ENCODE measurements at places on chromosomes 11 and 22. TPM values are rescaled to one million over a fixed set of nuclear protein-coding genes. Genes with fewer than 3 reads are reported as not detected.

GRCh38 chr11:898540-899190 lies 11.9 kb downstream of the CHID1 start:
- no peak for DNase-seq

DNA sequence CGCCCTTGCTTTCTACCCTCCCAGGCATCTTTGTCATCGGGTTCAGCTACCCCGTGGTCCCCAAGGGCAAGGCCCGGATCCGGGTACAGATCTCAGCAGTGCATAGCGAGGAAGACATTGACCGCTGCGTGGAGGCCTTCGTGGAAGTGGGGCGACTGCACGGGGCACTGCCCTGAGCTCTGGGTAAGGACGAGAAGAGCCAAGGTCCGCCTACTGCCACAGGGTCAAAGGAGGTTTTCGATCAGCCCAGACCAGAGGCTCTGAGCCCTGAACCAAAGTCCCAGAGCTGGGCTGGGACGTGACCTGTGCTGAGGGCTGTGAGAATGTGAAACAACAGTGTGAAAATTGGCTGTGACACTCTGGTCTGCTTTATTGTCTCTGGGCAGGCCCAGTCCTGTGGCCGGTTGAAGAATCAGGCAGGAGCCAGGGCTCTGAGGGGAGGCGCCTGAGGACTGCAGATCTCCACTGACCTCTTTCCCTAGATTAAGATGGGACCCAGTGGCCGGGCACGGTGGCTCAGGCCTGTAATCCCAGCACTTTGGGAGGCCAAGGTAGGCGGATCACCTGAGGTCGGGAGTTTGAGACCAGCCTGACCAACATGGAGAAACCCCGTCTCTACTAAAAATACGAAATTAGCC lies 6.5 kb upstream of the GALR3 start:
- DNase-seq = no peak

DNA sequence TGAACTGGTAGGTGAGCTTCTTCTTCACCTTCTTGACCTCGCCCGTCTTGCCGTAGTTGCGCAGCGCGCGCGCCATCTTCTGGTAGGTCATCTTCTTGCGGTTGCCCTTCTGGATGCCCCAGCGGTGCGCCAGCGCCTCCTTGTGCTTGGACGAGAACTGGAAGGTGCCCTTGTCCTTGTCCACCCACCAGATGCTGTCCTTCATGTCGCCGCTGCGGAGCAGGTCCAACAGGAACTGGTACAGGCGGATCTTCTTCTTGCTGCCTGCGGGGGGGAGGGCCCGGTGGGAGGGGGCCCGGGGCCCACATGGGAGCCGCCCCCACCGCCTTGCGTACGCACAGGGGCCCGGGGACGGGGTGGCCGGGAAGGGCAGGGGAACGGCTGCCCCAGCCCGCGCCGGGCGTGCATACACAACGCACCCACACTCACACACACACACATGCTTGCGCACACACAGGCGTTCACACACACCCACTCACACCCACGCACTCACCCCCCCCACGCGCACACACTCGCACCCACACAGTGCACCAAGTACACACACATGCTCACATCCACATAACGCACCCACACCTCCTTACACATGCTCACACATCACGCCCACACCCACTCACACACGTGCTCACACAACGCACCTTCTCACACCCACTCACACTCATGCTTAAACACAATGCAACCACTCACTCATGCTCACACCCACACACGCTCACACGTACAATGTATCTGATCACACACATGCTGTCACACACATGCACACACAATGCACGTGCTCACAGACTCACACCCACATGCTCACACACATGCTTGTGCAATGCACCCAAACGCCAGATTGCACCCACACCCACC lies 3.0 kb upstream of the MYBPC3 start:
- DNase-seq = no peak

GRCh38 chr11:34150494-34151151 lies 45.2 kb downstream of the NAT10 start:
- no peak for DNase-seq

- no peak for DNase-seq
These were observed 224.6 kb downstream of the FAT3 start for GRCh38 chr11:92449222-92449621.

DNA sequence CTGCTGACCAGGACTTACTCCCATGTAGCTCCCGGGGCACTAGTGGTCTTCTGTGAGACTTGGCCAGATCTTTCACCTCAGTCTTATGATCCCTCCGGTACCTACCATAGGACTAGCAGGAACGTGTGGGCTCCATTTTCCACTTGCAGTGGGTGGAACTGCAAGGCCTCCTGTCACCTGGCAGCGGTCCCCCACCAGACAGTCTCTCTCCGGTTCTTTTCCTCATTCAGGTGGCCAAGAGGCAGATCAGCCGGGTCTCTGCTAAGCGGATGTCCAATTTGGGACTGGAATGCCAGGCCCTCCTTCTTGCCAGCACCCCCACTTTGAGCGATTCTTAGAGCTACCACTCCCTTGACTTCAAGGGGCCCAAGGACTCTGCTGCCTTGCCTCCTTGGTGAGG lies 158.9 kb downstream of the NAV2 start:
- no peak for DNase-seq

DNA sequence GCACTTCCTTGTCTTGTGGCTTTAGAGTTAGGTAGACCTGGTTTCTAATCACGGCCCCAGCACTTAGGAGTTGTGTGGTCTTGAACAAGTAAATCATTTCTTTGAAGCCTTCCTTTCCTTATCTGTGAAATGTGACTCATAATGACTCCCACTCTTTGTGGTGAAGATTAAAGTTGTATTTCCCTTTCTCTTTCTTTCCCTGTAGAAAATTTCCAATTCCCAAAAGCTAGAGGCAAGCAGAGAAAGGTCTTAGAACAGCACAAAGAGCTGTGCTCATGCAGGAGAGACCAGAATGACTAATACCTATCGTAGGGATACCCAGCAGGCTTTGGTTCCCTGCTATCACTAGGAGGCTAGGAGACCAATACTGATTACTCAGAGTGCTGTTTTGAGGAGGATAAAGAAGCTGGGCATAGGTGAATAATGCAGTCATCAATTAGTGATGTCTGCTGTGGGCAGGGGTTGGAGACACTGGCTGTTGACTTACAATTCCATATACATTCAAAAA lies 270.7 kb upstream of the SYN3 start:
- DNase-seq = peak; percentile 3

DNA sequence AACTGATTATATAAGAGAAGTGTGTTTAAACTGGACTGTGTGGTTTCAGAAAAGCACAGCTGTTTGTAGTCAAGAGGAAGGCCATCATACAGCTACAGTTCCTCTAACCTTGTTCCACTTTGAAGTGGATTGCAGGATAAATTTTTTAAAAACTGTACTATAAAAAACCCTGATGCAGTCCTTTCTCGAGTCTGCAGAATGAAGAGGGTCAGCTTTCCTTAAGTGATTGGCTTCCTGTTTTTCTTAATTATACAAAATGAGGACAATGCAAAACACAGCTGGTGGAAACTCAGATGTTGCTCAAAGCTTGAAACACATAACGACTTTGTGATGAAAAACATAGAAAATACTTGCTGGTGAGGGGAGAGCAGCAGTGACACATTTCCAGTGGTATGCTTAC lies 1060.5 kb downstream of the DLG2 start:
- no peak for DNase-seq

- peak; percentile 78 for DNase-seq
These were observed 7.4 kb downstream of the NDUFV1 start for GRCh38 chr11:67613960-67614715.

GRCh38 chr11:79942090-79942489 lies 501.3 kb upstream of the TENM4 start:
- no peak for DNase-seq

GRCh38 chr11:85825616-85826015 lies 14.7 kb upstream of the SYTL2 start:
- no peak for DNase-seq

- no peak for DNase-seq
These were observed 35.5 kb downstream of the POLR3H start for GRCh38 chr22:41508770-41509170.

- no peak for DNase-seq
These were observed 11.5 kb upstream of the OR10A5 start for GRCh38 chr11:6834021-6834420.

DNA sequence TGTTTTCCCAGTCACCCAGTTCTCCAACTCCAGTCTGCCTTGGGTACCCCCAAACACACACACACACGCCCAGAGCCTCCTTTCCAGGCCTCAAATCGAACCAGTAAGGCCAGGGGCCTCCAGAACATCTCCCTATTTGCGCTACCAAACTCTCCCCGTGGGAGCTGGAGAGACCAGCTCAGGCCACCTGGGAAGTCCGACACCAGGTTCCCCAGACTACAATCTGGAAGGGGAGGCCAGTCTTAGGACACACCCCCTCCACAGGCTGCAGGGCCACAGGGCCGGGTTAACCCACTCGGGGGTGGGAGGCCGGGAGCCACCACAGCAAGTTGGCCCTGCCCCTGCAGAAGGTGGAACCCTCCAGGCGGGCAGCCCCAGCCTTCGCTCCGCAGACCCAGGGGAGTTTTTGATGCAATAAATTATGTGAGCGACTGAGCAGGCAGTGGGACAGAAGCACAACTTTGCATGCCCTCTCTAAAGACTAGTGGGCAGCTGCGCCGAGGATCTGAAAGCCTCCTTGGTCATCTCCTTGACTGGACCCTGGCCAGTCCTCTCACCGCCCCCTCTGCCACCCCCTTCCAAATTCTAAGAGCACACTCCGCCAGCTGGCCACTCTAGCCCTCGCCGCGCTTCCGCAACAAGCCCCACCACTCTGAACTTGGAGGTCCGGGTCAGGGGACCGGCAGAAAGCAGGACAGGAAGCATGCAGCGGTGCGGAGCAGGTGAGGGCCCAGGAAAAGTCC lies 2.8 kb downstream of the IGF2 start:
- no peak for DNase-seq

GRCh38 chr11:43316451-43316850 lies 4.7 kb downstream of the API5 start:
- peak; percentile 11 for DNase-seq

DNA sequence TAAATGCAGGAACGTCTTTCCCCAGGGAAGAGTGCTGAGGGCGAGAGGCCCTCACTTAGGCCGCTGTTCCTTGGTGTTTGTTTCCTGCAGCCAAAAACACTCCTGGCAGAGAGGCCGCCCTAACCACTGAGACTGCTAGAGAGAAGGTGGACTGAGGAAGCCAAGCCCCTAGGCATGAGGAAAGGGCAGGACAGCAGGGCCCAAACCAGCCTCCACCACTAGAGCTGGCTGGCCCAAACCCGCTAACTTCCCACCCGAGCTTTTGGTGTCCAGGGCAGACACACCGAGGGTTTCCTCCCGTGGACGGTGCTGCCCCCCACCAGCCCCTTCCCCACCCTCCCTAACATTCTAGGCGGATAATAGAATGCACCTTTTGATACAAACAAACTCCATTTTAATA lies 6.0 kb downstream of the FGF19 start:
- DNase-seq = no peak

DNA sequence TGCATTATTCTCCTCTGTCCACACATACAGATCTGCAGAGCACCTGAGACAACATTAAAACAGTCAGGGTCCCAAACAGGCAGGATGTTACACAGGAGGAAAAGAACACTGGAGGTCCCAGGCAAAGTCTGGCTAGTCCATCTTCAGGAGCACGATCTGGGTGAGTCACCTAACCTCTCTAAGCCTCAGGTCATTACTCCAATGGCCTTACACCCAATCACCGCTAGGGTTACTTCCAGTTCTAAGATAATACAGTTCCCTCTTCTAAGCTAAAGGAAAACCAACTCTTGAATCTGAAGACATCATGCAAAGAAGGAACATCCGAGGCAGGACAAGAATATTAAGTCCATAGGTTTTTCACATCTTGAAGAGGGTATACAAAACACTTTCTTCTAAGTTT lies 24.5 kb downstream of the ASCC2 start:
- DNase-seq = no peak

- peak; percentile 50 for DNase-seq
These were observed 7.7 kb upstream of the NCR3LG1 start for GRCh38 chr11:17343907-17344306.

GRCh38 chr22:17115945-17116565 lies 5.1 kb downstream of the TMEM121B start:
- no peak for DNase-seq

DNA sequence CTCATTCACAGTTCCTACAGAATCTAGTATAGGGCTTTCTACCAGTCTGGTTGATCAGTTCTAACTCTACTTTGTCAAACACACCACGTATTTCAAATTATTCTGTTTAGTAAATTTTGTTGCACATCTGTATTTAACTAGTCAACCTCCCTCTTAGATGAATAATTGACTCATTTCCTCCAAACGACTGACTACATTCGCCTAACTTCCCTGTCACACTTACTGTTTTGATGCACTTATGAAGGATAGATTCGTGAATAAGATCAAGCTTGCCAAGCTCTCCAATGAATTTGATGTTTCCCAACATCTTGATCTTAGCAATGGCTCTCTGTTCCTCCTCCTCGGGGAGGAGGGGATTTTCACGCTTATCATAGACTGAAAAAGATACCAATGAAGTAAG lies 5.0 kb downstream of the EIF4G2 start:
- no peak for DNase-seq

DNA sequence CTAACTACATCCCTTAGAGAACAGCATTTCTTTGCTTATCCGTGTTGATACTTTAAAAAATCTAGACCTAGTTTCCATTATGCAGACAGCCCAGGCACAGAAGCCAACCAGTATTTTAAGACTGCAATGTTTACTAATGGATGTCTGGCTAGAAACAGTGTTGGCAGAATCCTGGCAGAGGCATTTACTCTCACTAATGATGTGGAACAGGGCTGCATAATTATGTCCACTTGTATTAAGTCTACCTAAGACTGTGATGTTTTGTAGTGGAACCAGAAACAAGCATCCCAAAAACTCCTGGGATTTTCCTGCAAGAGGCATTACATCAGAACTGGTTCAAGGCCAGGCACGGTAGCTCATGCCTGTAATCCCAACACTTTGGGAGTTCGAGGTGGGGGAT lies 50.2 kb upstream of the PICALM start:
- no peak for DNase-seq

GRCh38 chr11:82601711-82602110 lies 132.0 kb downstream of the FAM181B start:
- DNase-seq = no peak

- peak; percentile 2 for DNase-seq
These were observed 58.4 kb downstream of the CD82 start for GRCh38 chr11:44623731-44624491.

- no peak for DNase-seq
These were observed 51.1 kb downstream of the CHRDL2 start for GRCh38 chr11:74680035-74680671.

- peak; percentile 64 for DNase-seq
These were observed 23.4 kb downstream of the ARFGAP2 start for GRCh38 chr11:47152953-47153950.

- no peak for DNase-seq
These were observed 510.4 kb downstream of the NELL1 start for GRCh38 chr11:21179770-21180169.

The NELL1 gene
- not detected for total RNA-seq

The CYP2D6 gene
- total RNA-seq = 4.8 TPM

The PAFAH1B2 gene
- 63.4 TPM for total RNA-seq

The PKP3 gene
- not detected for total RNA-seq

The OR2AG1 gene
- total RNA-seq = not detected

The NCF4 gene
- 7.0 TPM for total RNA-seq

The LARGE2 gene
- 1.1 TPM for total RNA-seq

The GTSE1 gene
- 53.1 TPM for total RNA-seq

The VWA5A gene
- 7.7 TPM for total RNA-seq

The OR10G8 gene
- not detected for total RNA-seq

The NNMT gene
- total RNA-seq = not detected
